Inflammatory macrophage (primary cell): ENCODE measurements at places on chromosomes 5 and 9.

GRCh38 chr5:140567136-140567818 lies 2.6 kb downstream of the SLC35A4 start:
- DNase-seq: no peak

- no peak for DNase-seq
Observed at GRCh38 chr9:7707934-7708333, 91.6 kb downstream of the DMAC1 start.

GRCh38 chr5:120552638-120553037 lies 88.5 kb downstream of the PRR16 start:
- DNase-seq: no peak

DNA sequence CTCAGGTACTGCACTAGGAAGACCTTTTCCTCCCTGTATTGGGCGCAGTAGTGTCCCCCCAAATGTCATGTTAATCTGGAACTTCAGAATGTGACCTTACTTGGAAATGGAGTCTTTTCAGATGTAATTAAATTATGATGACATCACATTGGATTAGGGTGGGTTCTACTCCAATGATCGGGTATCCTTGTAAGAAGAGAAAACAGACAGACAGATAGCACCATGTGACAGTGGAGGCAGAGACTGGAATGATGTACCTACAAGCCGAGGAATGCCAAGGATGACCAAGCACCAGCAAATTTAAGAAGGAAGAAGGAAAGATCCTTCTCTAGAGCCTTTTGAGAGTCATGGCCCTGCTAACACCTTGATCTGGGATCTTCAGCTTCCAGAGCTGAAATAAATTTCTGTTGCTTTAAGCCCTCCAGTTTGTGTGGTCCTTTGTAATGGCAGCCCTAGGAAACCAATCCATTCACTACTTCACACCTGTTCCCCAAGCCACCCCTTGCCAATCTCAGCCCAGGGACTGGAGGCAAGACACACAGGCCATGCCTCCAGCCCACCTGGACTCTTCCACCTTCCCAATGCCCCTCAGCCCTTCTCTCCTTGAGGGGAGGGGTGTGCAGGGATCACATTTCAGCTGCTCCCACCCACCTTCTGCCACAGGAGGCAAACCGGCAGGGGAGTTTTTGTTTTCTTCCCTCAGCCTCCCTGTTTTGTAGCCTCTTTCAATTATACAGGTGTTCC lies 1.6 kb downstream of the CCNJL start:
- no peak for DNase-seq

DNA sequence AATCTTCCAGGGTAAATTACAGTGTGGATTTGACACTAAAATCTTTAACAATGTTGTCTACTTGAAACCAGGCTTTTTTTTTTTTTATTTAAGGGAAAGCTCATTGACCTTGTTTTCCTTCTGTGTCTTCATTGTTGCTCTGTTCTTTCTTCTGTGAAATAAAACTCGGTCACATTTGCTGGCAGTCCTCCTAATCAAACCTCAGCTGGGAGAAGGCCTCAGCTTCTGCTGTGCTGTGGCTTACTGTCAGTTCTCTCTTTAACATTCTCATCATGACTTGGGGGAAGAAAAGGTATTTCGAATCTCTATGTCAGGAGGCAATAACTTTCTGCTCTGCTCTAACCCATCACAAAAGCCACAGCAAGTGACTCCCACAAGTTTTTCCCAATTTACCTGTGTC lies 268.9 kb downstream of the ZNF608 start:
- no peak for DNase-seq

DNA sequence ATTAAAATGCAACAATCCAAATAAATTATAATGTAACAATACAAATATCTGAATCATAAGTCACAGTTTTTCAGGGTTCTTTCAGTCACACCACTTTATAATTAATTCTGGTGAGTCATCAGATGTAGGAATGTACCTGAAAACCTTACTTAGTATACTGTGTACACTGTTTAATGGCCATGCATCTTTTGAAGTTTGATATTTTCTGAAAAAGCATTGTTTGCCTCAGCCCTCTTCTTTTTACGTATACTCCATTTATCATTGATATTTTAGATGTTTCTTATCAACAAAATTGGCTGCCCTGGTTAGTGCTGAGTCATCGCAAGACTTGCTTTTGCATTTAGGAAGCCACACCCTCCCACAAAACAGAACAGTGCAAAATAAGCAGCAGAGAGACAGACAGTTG lies 218.6 kb downstream of the PJA2 start:
- DNase-seq: peak; percentile 20

DNA sequence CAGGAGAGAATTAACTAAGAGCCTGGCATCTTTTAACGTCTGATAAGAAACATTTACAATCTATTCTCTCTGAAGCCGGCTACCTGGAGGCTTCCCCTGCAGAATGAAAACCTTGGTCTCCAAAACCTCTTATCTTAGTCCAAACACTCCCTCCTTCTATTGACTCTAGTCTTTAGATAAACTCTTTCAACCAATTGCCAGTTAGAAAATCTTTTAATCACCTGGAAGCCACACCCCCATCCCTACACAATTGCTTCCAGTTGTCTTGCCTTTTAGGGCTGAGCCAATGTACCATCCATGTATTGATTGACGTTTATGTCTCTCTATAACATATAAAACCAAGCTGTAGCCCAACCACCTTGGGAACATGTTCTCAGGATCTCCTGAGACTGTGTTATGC lies 1343.1 kb upstream of the C9orf72 start:
- no peak for DNase-seq

- DNase-seq: no peak
Observed at GRCh38 chr5:115588640-115589039, 13.6 kb downstream of the TICAM2 start.

- peak; percentile 67 for DNase-seq
Observed at GRCh38 chr9:137534256-137535119, 15.7 kb downstream of the PNPLA7 start.

- peak; percentile 92 for DNase-seq
Observed at GRCh38 chr5:168578538-168579487, at the start of gene PANK3. PANK3 (minus strand) TSS chr5:168579368; CDS start chr5:168579283, 85 bp downstream.

DNA sequence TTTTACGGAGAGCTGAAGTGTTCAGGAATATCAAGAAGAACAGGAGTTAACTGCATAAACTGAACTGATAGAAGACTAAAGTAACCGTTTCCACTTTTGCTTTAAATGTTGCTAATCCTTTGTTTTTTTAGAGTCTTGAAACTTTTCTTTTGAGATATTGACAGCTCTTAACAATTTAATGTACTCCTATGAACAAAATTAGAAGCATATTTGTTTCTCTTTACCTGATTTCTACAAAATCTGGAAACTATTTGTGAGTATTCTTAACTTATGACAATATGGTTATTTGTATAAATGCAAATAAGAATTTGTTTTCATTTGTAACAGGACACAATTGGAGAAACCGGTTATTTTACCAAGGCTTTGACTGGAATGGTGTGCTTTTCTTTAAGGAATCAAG lies 89.5 kb upstream of the FAM120A start:
- no peak for DNase-seq

DNA sequence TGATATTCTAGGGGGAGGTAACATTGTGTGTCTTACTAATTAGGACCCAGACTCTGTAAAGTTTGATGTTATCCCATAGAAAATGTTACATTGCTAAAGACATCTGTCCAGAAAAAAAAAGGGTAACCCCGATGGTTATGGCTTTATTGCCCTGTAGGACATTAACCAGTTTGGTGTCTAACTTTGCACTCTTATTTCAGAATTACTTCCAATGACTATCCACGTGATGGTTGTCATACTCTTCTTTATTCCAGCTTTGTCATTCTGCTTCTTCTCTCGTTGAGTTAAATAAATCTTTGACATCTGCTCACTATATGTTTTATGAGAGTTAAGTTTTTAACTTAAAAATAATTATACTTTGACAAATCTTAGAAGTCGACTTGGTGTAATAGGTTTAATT lies 180.4 kb upstream of the ANKRD55 start:
- peak; percentile 22 for DNase-seq
